ENCODE measurements at places on chromosomes 6 and 20. TPM values are rescaled to one million over a fixed set of nuclear protein-coding genes. Genes with fewer than 3 reads are reported as not detected.

Gene GABRR1
- not detected for total RNA-seq

GRCh38 chr6:111631903-111632460, 26.3 kb upstream of the TRAF3IP2 start:
- DNase-seq, result no peak

GRCh38 chr6:104527761-104528415, 331.8 kb downstream of the HACE1 start:
- no peak for DNase-seq

GRCh38 chr6:15344192-15344519, 98.3 kb downstream of the JARID2 start:
- no peak for DNase-seq

- DNase-seq, result no peak
Observed at GRCh38 chr20:573414-574296, 30.1 kb upstream of the CSNK2A1 start.

DNA sequence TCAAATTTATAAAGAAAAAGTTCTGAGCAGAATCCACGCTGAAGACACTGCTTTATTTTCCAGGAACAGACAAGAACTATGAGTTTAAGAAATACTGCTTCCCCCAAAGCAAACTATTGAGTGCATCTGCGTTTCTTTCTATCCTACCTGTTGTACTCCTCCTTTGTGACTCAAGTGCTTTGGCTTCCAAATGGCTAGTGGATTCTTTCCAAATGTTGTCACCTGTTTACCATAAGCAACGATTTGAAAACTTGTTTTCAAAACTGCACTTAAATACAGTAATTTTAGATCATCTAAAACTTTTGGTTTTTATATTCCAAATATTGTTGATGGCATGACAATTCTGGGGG, 9.5 kb downstream of the PXDC1 start:
- no peak for DNase-seq
